ENCODE measurements at places on chromosomes 2 and 18.

DNA sequence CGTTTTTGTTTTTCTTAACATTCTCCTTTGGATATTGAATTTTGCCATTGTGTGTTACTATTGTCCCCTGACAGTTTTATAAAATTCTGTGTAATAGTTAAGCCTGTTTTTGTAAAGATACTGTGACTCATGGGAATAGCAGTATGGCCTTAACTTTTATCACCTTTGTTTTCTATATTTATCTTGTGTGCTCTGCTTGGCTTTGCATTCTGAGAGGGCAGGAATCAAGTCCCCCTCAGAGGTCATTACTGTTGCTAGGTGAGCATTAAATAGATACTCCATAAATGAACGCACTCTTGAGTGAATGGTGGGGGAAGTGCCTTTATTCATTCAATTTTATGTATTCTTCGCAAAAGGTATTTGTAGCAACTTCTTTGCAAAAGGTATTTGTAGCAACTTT is 160.0 kb downstream of the PHLPP1 start:
- no peak for DNase-seq

DNA sequence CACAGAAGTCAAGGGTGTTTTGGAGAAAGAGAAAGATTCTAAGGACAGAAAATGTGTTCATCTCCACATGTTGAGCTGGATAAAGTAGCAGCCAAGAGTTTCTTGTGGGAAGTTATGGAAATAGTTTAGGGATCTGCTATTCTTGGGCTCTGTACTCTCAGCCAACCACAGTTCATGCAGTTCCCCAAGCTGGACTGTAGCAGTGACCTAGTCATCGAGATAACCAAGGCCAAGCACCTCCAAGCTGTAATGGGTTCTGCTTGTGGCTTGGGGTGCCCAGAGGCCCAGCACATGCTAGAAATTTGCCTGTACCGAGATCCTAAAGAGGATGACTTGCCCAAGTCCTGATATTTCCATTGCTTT is 91.9 kb upstream of the RASGRP3 start:
- DNase-seq, result no peak

GRCh38 chr2:29487967-29488555 is 372.8 kb downstream of the CLIP4 start:
- no peak for DNase-seq

GRCh38 chr2:11129598-11130449 is 25.4 kb upstream of the SLC66A3 start:
- DNase-seq, result no peak

All from T1000 (cell line).